ENCODE measurements at places on chromosomes 5 and 9.

DNA sequence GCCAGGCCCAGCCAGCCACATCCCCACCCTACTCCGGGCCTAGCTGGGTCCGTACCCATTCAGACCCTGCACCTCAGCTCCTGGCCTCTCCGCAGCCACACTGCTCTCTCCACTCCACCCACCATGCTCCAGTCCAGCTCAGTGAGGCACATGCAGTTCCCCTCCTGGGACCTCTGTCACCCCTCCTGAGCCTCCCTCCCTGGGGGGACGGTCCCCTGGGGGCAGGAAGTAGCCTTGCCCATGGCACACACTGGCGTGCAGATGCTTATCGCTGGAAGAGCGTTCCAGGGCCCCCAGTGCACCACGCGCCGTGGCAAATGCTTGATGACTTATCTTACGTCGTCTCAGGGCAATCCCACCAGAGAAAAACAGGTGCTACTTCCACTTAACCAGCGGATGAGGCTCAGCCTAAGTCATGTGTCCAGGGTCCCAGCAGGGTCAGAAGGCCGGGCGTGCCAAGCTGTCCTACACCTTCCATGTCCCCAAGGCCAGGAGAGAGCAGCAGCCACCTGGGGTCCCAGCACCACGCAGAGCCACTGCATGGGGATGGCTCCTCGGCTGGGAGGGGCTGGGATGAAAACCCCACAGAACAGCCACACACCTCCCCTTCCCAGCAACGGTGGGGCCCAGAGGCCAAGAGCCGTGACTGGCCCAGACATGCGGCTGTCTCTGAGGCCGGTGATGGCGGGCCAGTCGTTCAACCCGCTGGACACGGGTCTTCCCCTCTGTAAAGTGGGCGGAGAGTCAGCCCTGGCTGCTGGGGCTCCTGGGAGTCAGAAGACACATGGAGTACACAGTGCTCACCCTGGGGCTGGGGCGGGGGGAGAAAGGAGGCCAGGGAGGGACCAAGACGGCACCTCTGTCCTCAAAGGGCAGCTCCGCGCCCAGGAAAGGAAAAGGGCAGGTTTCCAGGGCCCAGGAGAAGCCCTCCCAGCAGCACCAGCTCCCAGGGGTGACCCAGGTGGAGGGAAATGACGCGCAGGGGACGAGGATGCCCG lies 2.6 kb upstream of the CCDC187 start:
- DNase-seq: no peak

GRCh38 chr5:176785184-176786145 lies 24.9 kb upstream of the UNC5A start:
- no peak for DNase-seq

- no peak for DNase-seq
These were observed 55.5 kb downstream of the TENT4A start for GRCh38 chr5:6768590-6769230.

DNA sequence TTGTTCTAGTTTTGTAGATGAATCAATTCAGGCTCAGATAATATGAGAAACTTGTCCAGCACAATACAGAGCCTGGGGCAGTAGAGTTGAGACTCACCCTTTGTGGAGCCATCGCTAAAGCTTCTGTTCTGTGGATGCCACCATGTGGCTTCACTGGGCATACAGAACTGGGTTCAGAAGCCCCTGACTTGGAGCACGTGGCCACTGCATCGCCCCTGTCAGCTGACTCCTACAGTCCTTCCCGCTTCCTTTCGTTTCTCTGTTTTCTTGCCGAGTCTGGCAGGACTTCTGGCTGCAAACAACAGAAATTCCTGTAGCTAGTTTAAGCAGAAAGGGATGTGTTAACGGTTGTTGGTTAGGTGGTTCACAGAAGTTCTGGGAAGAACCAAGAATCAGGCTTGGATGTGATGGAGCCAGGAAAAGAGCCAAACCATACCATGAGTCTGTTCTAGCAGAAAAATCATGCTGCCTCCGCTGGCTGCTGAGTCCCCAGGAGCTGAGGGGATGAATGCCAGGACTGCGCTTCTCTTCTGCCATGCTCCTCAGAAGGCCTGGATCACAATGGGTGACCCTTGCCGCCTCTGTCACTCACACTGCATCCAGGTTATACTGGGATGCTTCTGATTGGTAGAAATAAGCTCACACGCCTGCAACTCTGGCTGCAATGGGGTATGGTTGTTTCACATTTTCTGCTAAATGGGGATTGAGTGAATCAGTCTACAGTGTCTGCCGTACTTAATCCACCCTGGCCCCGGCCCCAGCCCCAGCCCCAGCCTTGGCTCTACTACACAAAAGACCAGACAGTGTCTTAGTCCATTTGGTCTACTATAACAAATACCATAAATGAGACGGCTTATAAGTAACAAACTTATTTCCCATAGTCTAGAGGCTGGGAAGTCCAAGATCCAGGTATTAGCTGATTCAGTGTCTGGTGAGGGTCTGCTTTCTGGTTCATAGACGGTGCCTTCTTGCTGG lies 262.5 kb downstream of the GOLPH3 start:
- no peak for DNase-seq

GRCh38 chr5:135729321-135729786 lies 105.1 kb upstream of the SLC25A48 start:
- DNase-seq: no peak

DNA sequence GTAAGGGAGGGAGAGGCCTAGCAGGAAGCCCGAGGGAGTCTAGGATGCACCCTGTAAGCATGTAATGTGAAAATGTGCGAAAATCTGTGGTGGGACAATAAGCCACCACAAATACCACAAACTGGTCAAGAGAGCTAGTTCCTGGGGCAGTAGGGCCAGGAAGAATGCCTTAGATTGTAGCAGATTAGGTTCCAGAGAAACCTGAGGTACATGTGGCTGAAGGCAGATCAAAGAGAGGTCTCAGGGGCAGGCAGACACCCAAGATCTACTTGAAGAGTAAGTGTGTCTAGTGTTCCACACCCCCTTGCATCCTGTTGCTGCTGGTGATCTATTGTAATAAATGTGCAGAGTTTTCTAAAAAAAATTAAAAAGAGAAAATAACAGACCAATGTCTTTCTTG lies 1677.3 kb upstream of the CDH6 start:
- no peak for DNase-seq

DNA sequence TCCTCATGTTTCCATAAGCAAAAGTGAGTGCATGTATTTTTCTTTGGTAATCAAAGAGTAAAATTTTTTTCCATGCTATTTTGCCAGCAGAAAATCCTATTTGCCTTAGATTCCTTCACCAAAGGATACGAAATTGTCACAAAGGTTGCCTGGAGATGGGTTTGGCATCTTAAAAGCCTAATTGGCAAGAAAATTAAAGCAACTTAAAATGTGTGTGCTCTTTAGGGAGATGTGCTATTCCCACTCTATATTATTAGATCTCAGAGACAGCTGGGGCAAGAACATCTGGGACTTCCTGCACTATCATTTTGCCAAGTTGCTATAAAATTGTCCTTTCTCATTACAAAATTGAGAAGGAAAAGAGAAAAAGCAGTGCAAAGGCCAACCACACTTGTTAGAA lies 146.1 kb downstream of the PLCXD3 start:
- no peak for DNase-seq

- no peak for DNase-seq
These were observed 23.5 kb upstream of the ATG10 start for GRCh38 chr5:81948349-81948748.

DNA sequence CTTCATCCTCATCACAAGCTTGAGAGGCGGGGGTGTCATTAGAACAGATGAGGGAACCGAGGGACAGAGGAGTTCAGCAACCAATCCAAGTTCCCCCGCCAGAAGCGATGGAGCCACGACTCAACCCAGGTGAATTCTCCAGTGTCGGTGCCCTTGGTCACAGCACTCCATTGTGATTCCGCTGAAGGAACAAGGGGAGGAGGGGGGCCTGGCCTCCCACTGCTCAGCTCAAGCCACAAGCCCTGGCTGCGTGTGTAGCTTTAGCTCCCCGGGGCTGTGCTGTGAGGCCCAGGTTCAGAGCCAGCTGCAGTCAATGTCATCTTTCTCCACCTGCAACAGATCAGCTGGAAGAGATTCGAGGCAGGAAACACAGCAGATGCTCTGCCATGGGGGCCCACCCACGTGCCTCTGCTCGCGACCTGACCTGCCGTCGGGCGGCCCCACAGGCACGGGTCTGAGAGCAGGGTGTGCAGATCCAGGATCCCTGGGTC lies 72.6 kb downstream of the GTF3C4 start:
- DNase-seq: no peak
